ENCODE measurements at places on chromosomes 4 and X.
A peak's percentile ranks its signal among the peaks of the same experiment; 100 is the strongest.

DNA sequence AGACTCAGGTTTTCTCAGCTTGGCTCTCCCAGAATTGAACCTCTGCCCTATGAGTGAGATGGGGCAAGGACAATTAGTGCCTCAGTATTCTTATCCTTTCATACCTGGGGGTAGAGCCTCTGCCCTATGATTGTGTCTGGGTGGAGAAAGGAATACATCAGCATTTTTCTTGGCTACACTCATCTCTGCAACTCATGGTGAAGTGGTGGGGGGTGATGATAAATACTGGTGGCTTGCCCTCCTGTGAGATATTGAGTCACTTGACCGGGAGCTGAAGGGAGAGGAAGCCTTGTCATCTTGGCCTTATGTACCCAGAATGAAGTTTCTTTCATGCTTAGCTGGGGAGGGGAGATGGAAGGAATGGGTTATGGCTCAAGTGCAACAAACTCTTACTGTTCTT lies 71.3 kb upstream of the ENOX2 start:
- no peak for DNase-seq

DNA sequence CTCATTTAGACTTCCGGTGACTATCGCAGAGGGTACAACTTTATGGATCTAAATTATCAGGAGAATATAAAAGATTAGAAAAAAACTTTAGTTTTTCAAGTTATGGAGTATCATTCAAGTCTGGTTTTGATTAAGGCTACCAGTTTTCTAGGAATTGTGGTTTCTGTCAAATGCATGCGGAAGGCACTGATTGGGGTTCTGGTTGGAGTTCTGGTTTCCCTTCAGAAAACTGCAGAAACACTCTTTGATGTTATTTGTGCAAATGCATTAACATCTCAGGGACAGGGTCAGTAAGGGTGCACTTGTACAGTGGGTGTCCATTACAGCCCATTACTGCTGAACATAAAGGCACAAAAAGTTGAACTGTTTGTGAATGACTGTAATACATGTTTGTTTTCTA lies 100.2 kb downstream of the LIMCH1 start:
- no peak for DNase-seq

DNA sequence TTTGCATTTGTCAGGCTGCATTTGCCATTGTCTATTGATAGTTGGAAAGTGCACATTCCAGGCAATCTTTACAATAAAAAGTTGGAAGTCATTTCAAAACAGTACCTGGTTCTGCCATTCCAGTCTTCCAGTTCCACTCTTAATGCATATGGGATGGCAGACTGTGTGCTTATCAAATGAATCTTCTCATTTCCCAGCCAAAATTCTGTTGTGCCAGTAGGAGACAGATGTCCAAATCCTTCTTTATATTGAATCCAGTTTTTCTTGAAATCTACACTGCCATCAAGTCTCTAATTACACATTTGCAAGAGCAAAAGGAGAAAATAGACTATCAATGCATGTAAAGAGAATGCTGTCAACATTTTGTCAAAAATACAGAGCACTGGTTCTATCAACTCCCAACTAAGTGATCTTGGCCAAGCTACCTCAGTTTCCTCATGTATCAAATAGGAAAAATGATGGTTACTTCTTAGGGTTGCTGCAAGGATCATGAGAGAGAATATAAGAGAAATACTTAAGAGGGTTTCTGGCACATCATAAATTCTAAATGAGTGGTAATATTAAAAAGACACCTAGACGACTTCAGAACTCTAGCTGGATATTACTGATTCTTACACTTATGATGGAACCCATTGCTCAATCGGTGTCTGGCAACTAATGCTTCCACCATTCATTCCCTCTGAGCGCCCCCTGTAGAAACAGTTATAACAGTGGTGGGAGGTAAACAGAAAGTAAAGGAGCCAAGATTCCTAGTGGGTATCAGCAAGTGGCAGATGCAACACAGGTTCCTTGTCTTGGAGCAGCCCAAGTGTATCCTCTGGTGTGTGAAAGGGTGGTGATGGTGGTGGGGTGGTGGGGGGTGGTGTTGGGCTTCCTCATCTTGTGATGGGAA lies 3.8 kb downstream of the FGG start:
- no peak for DNase-seq

- no peak for DNase-seq
These were observed 206.8 kb downstream of the PDGFC start for GRCh38 chr4:156764846-156765245.

GRCh38 chrX:118114971-118115370 lies 1.6 kb downstream of the KLHL13 start:
- DNase-seq, result no peak

DNA sequence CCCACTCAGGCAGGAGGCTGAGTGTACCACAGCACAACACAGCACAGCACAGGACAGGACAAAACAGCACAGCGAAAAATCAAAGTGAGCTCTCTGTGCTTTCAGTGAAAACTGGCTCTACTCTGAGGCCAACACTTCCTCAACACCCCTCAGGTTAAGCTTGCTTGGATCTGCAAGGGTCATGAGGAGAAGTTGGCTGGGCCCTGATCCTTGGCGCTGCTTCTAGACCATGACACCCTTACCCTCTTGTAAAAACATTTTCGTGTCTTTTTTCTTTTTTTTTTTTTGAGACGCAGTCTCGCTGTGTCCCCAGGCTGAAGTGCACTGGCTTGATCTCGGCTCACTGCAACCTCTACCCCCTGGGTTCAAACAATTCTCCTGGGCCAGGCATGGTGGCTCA lies 25.3 kb downstream of the USP46 start:
- DNase-seq, result no peak

- no peak for DNase-seq
These were observed 1.2 kb downstream of the CTPS2 start for GRCh38 chrX:16711219-16711811.

DNA sequence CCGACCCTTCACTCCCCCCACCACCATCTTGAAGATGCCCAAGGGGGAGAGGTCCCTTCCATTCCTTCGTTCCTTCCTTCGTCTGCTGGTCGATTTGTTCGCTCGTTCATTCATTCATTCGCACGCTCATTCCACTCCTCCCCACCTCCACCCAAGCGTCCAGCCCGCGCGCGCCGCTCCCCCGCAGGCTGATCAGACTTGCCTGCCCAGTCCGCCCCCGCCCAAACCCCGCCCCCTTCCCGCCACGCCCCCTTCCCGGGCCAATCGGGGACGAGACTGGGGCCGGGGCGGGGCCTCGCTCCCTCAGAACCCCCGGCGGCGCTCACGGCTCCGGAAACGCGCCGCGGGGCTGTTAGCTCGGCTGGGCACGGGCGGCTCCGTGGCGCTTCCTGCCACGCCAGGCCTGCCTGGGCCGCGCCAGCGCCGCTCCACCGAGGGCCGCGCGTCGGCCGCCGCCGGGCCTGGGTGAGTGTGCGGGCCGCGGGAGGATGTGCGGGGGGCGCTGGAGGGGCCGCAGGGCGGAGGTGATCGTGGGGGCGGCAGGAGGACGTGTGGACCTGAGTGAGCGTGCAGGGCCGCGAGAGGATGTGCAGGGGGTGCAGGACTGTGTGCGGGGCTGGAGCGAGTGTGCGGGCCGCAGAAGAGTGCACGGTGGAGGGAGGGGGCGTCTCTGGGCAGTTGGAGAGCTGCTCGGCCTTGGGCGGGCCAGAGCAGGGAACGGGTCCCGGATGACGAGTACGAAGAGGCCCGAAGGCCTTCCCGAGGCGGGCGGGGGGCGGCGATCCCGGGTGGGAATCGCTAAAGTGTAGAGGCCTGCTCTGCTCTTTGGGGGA lies at the start of gene ZNF275:
Gene ZNF275 (plus strand): TSS at position 333 of the 833 bp plus-strand sequence. CDS start 2,527 bp downstream, outside the sequence.
- DNase-seq, result peak; percentile 73

DNA sequence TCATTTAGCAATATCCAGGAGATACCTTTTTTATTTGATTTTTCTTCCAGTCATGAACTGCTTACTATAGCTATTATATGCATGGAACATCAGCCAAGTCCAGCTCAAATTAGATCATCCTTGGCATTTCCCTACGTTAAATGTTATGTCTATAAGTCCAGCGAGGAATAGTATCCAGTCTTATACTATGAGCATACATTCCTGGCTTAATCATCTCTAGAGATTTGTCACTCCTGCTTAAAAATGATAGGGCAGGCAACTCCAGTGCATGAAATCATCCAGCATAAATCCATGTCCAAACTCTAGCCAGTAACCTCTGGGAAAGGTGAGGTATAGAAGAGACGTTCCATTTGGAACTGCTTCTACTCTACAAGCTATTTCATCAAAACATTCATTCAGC lies 126.7 kb upstream of the VCX2 start:
- no peak for DNase-seq

- no peak for DNase-seq
These were observed 78.7 kb downstream of the DCTD start for GRCh38 chr4:182838535-182838934.
